ENCODE measurements at places on chromosomes 1 and 21.

DNA sequence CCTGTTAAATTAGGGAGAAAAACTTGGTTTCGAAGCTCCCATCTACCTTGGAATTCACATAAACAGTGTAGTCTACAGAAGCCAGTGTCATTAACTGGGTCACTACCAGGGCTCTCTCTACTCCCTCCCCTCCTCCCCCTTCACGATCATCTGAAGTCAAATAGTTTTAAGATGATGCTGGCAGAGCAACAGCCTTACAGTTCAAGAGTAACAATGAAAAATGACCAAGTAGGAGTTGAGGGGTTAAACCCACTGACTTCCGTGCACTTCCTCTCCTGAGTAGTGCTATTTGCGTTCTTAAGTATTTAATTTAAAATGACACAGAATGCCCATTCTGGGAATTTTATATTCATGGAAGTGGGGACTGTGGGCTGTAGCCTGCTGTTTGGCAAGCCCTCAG is 236.9 kb downstream of the SIPA1L2 start:
- ATAC-seq: no peak
- H3K27me3 ChIP-seq: no peaks in the 10 kb centered on the region
- no peak overlapping the region for H3K4me3 ChIP-seq
- H3K27ac ChIP-seq: no peak overlapping the region
- no peaks in the 10 kb centered on the region for H3K4me1 ChIP-seq

GRCh38 chr1:172390301-172390682 is 30.2 kb upstream of the C1orf105 start:
- H3K27ac ChIP-seq: peak overlapping the region; percentile 100
- peak overlapping the region; percentile 98 for H3K4me3 ChIP-seq
- peaks cover 64% of the 10 kb centered on the region for H3K4me1 ChIP-seq
- peak; percentile 39 for ATAC-seq

DNA sequence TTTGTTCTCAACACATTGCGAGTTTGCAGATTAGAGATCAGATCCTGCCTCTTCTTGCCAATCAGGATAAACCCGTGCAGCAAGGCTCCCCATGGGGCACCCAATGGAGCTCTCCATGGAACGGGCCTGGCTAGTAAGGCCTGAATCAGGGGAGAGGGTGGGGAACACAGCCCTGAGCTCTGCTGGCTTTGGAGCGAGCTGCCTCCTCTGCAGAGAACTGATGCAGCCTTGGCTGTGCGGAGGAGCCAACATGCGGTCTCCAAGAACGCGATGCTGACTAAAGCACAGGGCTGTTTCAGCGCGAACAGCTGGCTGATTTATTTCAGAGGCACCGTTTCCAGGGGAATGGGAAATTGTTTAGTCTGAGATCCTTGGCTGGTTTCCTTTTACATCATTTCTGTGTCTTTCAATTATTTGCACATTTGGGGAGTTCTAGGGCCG is 139.7 kb downstream of the TSEN15 start:
- no peaks in the 10 kb centered on the region for H3K36me3 ChIP-seq
- ATAC-seq: no peak
- no peaks in the 10 kb centered on the region for H3K4me1 ChIP-seq
- H3K27ac ChIP-seq: no peak overlapping the region

DNA sequence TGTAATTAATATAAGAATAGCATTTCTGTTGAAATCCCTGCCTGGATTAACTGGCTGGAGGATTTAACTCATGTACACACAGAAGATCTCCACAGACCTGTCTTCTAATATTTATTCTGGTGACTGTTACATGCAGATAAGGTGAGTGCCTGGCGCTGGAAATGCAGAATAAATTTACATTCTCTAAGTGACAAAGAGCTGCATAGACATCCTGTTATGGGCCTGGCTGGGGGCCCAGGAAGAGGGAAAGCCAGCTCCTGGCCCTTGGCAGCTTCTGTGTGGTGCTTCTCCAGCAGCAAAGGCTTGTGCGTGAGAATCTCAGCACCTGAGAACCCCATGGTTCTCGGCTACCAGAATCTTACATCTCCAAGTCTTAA is 446.6 kb downstream of the PTPRU start:
- no peaks in the 10 kb centered on the region for H3K4me1 ChIP-seq
- H3K27ac ChIP-seq: no peak overlapping the region
- no peaks in the 10 kb centered on the region for H3K36me3 ChIP-seq
- no peak overlapping the region for H3K4me3 ChIP-seq
- H3K27me3 ChIP-seq: peaks cover 56% of the 10 kb centered on the region
- no peak for ATAC-seq

DNA sequence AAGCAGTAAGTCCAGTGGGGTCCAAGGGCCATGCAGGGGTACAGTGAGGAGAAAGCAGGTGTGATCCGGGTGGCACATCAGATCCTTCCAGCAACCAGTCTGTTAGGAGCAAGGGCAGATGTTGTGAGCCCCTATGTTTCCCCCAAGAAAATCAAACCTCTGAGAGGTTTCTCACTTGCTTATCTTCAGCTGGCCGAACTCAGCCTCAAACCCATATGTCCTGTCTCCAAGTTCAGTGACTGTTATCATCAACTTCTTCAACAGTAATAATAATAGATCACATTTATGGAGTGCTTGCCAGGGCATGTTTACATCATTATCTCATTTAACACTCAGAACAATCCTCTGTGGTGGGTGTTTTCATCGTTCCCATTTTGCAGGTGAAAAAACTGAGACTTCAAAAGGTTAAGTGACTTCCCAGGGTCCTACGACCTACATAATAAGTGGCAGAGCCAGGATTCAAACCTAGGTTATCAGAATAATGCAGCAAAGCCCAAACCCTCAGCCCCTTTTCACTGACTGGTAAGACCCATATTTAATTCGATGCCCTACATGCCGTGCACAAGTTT is 3.3 kb downstream of the CAPN2 start:
- H3K36me3 ChIP-seq: peaks cover 18% of the 10 kb centered on the region
- peak overlapping the region; percentile 68 for H3K27ac ChIP-seq
- no peaks in the 10 kb centered on the region for H3K27me3 ChIP-seq

DNA sequence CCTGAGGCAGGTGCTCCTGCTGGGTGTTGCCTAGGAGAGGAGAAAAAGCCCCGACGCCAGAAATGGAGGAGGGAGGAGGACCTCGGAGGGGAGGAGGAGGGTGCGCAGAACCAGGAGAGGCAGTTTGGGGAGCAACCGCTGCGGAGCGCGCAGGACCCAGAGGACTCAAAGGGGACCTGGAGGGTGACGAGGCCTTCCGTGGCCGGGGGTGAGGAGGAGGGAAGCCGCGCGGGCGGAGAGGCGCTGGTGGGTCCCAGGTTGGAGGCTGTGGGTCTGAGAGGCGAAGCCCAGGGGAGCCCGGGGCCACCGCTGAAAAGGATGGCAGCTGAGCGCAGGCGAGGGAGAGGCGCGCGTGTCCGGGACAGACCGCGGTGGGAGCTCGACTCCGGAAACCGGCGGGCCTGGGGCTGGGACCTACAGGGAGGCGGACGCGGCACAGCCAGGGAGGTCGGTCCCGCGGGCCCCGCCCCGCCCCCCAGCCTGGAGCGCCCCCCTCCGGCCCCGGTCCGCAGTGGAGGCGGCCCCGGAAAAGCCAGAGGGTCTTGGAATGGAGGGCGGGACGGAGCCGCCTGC is 15.1 kb downstream of the RNF223 start:
- ATAC-seq: peak; percentile 51
- peaks cover 48% of the 10 kb centered on the region for H3K4me1 ChIP-seq
- H3K27ac ChIP-seq: peak overlapping the region; percentile 66
- peak overlapping the region; percentile 83 for H3K4me3 ChIP-seq

- H3K4me1 ChIP-seq: peaks cover 12% of the 10 kb centered on the region
- H3K27ac ChIP-seq: no peak overlapping the region
- H3K36me3 ChIP-seq: no peaks in the 10 kb centered on the region
- H3K4me3 ChIP-seq: no peak overlapping the region
- peaks cover 91% of the 10 kb centered on the region for H3K27me3 ChIP-seq
- no peak for ATAC-seq
Observed at GRCh38 chr1:36590264-36590663, 107.6 kb upstream of the CSF3R start.

Measured in stimulated activated memory B cell treated with anti-CD40 and anti-IgM and Interleukin-4, amounts not matched to agents 10 μg/mL and 1 μg/mL and 100 μg/mL, for 72 hours (primary cell).